Upper lobe of left lung (tissue), 6 donors: ENCODE measurements at places on chromosomes 4 and X. TPM values are rescaled to one million over a fixed set of nuclear protein-coding genes. Genes with fewer than 3 reads are reported as not detected.
A peak's percentile ranks its signal among the peaks of the same experiment; 100 is the strongest.

GRCh38 chr4:97548943-97549583, 594.2 kb downstream of the STPG2 start:
- no peaks in the 10 kb centered on the region for H3K36me3 ChIP-seq
- no peak overlapping the region for H3K27ac ChIP-seq
- no peak overlapping the region for H3K4me3 ChIP-seq
- H3K4me1 ChIP-seq, result no peaks in the 10 kb centered on the region

DNA sequence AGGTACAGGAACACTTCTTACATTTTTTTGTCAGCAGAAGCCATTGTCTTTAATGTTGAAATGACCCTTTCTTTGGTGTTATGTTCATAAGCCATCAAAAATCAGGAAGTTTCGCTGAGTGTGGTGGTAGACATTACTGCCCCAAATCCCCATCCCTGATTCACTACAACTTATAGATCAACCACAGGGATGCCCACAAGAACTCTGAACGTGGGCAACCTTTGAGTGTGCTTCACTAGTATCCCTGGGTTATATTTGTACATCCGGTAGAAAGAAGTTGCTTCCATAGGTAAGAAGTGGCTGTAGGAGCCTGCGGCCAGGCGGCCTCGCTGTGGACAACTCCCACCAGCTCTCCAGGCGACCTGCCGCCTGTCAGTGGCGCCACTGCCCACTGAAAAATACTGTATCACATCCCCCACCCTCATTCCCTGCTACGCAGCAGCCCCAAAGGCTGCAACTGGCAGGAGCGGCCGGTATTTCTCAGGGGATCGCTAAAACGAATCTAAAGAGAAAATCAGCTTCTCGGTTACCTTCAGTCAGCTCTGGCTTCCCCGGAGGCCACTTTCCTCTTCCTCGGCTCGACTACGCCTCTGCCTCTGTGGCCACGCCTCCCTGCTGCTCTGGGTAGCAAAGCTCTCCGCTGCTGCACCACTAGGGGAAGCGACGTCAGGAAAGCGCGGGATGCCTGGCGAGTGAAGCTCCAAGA, 13.9 kb upstream of the ETDC start:
- H3K36me3 ChIP-seq, result no peaks in the 10 kb centered on the region
- peak overlapping the region; percentile 35 for H3K4me3 ChIP-seq
- peak; percentile 26 for DNase-seq

Gene TLR8
- 22.4 TPM for total RNA-seq

- H3K27me3 ChIP-seq, result no peaks in the 10 kb centered on the region
- no peak overlapping the region for H3K4me3 ChIP-seq
Observed at GRCh38 chr4:69196209-69196965, 18.2 kb downstream of the UGT2B11 start.

DNA sequence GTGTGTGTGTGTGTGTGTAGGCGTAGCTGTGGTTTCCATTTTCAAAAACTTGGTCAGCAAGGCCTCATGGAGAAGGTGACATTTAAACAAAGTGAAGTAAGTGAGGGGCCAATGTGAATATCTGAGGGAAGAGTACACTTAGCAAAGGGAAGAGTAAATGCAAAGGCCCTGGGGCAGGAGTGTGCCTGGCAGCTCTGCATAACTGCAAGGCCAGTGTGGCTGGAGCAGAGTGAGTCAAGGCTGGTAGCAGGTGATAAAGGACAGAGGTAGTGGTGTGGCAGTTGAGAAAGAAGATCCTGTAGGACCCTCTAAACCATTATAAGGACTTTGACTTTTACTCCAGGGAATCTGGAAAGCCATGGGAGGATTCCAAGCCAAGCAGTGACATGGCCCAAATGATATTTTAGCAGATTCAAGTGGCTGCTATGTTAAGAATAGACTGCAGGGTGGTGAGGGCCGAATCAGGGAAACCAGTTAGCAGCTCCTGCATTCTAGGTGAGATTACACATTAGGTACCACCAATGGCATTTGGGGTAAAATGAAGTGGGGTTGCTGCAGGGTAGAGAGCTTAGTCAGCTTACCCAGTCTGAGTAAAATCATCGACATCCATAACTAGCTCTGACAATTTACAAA, 5.9 kb upstream of the TBC1D1 start:
- no peaks in the 10 kb centered on the region for H3K36me3 ChIP-seq
- peaks cover 3% of the 10 kb centered on the region for H3K4me1 ChIP-seq
- no peak overlapping the region for H3K4me3 ChIP-seq
- no peak overlapping the region for H3K27ac ChIP-seq
- no peak for DNase-seq

Gene NOX1
- not detected for total RNA-seq

- no peaks in the 10 kb centered on the region for H3K4me1 ChIP-seq
- H3K27me3 ChIP-seq, result no peaks in the 10 kb centered on the region
- no peaks in the 10 kb centered on the region for H3K36me3 ChIP-seq
- no peak overlapping the region for H3K27ac ChIP-seq
- no peak overlapping the region for H3K4me3 ChIP-seq
- peak; percentile 37 for DNase-seq
Observed at GRCh38 chrX:48083212-48083611, 11.8 kb upstream of the ZNF630 start.

Gene AKAP14
- 3.0 TPM for total RNA-seq

Gene PAPSS1
- total RNA-seq, result 83.7 TPM

GRCh38 chr4:143700046-143700415, 444 bp downstream of the FREM3 start:
- no peak for DNase-seq
- H3K27me3 ChIP-seq, result no peaks in the 10 kb centered on the region
- H3K4me1 ChIP-seq, result peaks cover 10% of the 10 kb centered on the region
- H3K4me3 ChIP-seq, result peak overlapping the region; percentile 33
- no peaks in the 10 kb centered on the region for H3K36me3 ChIP-seq
- H3K27ac ChIP-seq, result no peak overlapping the region

Gene FAM53A
- 2.0 TPM for total RNA-seq

GRCh38 chrX:149470955-149471354, 34.2 kb downstream of the IDS start:
- no peak overlapping the region for H3K27ac ChIP-seq
- H3K27me3 ChIP-seq, result no peaks in the 10 kb centered on the region
- no peaks in the 10 kb centered on the region for H3K36me3 ChIP-seq
- no peaks in the 10 kb centered on the region for H3K4me1 ChIP-seq
- H3K4me3 ChIP-seq, result no peak overlapping the region

DNA sequence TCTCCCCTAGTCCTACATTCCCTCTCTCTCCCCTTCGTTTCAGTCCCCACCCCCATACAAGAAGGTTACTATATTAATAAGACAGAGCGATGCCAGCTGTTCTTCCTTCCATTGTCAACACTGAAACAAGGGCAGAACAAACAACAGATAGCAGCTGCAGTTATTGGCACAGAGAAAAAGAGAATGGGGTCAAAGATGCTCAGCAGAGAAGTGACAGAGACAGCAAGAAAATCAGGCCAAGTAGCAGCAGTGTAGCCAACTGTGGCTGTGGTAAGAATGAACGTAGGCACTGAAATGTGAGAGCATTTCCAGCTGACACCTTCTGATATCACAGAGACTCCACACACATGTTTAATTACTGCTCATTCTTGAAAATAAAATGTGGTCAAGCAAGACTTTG, 641.8 kb downstream of the FSTL5 start:
- H3K27ac ChIP-seq, result no peak overlapping the region
- H3K4me1 ChIP-seq, result no peaks in the 10 kb centered on the region
- H3K4me3 ChIP-seq, result no peak overlapping the region
- no peaks in the 10 kb centered on the region for H3K27me3 ChIP-seq
- no peaks in the 10 kb centered on the region for H3K36me3 ChIP-seq
